ENCODE measurements at places on chromosomes 16 and 17.
A peak's percentile ranks its signal among the peaks of the same experiment; 100 is the strongest.

- no peak for DNase-seq
These were observed 21.1 kb downstream of the ARHGAP27 start for GRCh38 chr17:45411348-45412105.

GRCh38 chr17:41919840-41920579 lies 1.3 kb upstream of the ACLY start:
- DNase-seq = no peak

- DNase-seq = peak; percentile 89
These were observed 28.7 kb downstream of the GSE1 start for GRCh38 chr16:85641776-85642176.

GRCh38 chr17:31530391-31530985 lies 139.0 kb downstream of the RAB11FIP4 start:
- DNase-seq = no peak

- DNase-seq = no peak
These were observed 77.9 kb upstream of the LGALS9 start for GRCh38 chr17:27553019-27553511.

GRCh38 chr17:83198366-83199341 lies 119.2 kb downstream of the METRNL start:
- no peak for DNase-seq

Data from COR-L47 (cell line).